ENCODE measurements at places on chromosomes 3 and 15.

DNA sequence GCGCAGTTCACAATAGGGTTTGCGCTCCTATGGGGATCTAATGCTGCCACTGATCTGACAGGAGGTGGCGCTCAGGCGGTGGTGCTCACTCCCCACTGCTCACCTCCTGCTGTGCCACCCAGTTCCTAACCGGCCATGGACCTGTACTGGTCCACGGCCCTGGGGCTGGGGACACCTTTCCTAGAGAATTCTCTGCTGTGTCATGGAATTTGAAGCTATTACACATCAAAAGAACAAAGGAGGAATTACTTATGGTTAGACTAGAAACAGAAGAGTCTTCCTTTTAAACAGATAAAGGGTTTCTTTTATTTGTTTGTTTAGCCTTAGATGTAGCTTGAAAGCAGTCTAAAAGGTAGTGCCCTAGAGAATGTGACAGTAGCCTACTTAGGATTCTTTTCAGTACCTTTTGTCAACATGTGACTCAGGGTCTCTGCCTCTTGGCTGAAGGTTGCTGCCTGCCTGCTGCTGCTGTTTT lies 50.3 kb downstream of the PAK2 start:
- DNase-seq: no peak

DNA sequence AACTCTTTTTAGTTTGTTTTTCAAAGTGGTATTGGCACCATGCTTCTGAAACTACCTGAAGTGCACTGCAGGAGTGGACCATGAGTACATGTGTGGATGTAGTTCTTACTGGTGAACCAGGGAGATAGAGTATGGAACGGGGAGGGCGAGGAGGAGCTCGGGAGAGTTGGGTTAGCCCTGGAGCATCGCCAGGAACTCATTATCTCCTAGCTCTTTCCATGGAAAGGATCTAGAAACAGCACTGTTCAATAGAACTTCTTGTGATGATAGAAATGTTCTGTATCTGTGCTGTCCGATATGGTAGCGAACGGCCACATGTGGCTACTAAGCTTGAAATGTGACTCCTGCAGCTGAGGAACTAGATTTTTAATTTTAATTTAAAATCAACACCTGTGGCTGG lies 47.3 kb downstream of the VGLL4 start:
- no peak for DNase-seq

GRCh38 chr3:89966877-89967665 lies 859.6 kb downstream of the EPHA3 start:
- DNase-seq: no peak

- DNase-seq: peak; percentile 54
Measured at GRCh38 chr3:139808201-139808600, 126.8 kb upstream of the CLSTN2 start.

DNA sequence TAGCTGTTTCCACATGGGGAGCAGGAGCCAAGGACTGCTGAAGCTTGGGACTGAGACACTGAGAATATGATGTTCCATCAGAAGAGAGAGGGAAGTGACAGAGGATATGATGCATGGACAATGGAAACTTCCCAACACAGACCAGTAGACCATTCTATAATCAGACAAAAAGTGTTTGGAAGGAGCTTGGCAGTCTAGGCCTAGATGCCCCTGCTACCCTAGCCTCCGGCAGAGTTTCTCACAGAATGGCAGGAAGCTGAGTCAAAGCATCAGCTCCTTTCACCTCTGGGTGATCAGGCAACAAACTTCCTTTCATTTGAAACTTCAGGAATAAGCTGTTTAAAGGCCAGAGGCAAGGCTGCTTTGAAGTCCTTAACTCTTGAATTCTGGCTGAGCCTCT lies 222.0 kb downstream of the NEK10 start:
- DNase-seq: no peak

GRCh38 chr15:43808435-43808950 lies 8.1 kb downstream of the HYPK start:
- DNase-seq: no peak

GRCh38 chr3:8769088-8769822 lies at the start of gene OXTR:
Gene OXTR, minus strand, starts transcription at chr3:8769613. Its CDS starts 1,426 bp downstream, at chr3:8768187.
- DNase-seq: no peak

DNA sequence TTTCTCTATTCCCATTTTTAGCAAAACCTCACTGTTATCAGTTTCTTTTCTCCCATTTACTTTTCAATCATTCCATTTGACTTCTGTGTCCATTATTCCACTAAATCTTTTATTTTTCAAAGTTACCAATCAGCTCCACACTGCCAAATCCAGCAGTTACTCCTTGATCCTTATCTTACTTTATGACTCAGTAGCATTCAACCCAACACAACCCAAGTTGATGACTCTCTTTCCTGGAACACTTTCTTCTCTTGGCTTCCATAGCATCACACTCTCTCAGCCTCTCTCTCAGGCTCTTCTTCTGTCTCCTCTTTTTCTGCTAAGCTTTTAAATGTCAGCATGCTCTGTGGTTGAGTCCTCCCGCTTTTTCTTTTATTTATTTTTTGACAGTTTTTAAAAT lies 36.3 kb downstream of the RASGRP1 start:
- peak; percentile 19 for DNase-seq

- no peak for DNase-seq
Measured at GRCh38 chr3:79843180-79843579, 75.4 kb upstream of the ROBO1 start.

- no peak for DNase-seq
Measured at GRCh38 chr3:171896316-171896715, 53.2 kb downstream of the TMEM212 start.

- DNase-seq: no peak
Measured at GRCh38 chr15:71448688-71449114, 333.4 kb downstream of the THSD4 start.

GRCh38 chr3:112676659-112677234 lies 35.8 kb upstream of the CCDC80 start:
- peak; percentile 89 for DNase-seq

DNA sequence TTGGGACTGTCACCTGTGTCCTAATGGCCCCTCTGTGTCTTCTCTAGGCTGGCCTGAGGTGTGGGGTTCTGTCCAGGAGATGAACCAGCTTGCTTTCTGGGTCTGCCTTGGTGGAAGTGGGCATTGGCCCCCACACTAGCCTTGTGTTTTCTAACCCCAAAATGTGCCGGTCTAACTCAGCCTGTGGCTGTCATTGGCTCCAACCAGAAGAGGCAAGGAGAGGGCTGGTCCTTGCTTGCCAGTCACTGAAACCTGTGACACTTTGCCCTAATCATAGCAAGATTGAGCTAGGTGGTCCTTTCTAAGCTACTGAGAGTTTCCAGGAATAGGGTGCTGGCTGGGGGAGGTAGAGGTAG lies 2.2 kb downstream of the C15orf39 start:
- DNase-seq: no peak

DNA sequence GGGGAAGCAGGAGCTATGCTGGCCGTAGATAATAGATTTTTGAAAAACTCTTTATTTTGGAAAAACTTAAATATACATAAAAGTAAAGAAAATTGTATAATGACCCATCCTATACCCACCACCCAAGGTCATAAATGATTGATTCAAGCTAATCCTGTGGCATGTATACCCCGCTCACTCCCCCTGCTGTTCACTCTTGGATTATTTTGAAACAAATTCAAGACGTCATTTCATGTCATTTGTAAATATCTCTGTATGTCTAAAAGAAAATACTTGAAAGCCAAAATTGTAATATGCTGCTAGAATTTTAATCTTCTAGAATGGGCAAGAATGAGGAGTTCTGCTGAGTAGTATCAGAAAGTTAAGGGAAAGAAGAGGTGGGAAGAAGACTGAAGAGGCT lies 241.7 kb downstream of the FEZF2 start:
- no peak for DNase-seq

GRCh38 chr3:119427669-119428068 lies 35.7 kb downstream of the TMEM39A start:
- DNase-seq: no peak

GRCh38 chr15:64912379-64913325 lies 950 bp downstream of the ANKDD1A start:
- no peak for DNase-seq

DNA sequence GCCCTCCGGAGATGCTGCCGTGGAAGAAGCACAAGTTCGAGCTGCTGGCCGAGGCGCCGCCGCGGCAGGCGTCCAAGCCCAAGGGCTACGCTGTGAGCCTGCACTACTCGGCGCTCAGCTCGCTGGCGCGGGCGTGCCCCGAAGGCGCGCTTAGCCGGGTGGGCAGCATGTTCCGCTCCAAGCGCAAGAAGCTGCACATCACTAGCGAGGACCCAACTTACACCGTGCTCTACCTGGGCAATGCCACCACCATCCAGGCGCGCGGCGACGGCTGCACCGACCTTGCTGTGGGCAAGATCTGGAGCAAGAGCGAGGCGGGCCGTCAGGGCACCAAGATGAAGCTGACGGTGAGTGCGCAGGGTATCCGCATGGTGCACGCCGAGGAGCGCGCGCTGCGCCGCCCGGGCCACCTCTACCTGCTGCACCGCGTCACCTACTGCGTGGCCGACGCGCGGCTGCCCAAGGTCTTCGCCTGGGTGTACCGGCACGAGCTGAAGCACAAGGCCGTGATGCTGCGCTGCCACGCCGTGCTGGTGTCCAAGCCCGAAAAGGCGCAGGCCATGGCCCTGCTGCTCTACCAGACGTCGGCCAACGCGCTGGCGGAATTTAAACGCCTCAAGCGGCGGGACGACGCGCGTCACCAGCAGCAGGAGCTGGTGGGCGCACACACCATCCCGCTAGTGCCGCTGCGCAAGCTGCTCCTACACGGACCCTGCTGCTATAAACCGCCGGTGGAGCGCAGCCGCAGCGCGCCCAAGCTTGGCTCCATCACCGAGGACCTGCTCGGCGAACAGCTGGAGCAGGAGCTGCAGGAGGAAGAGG lies 1.3 kb downstream of the FAM43A start:
- no peak for DNase-seq

GRCh38 chr15:78991476-78991875 lies 46.6 kb upstream of the CTSH start:
- DNase-seq: no peak

GRCh38 chr3:195142519-195142918 lies 128.4 kb downstream of the XXYLT1 start:
- DNase-seq: no peak

DNA sequence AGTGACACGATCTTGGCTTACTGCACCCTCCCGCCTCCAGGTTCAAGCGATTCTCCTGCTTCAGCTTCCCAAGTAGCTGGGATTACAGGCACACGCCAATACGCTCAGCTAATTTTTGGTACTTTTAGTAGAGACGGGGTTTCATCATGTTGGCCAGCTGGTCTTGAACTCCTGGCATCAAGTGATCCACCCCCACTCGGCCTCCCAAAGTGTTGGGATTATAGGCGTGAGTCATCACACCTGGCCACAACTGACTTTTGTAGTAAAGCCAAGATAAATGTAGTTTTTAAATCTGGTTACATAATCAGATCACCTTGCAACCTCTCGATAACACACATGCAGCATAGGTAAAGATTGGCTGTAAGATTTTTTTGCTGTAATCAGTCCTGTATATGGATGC lies 657.5 kb upstream of the DPPA4 start:
- no peak for DNase-seq

DNA sequence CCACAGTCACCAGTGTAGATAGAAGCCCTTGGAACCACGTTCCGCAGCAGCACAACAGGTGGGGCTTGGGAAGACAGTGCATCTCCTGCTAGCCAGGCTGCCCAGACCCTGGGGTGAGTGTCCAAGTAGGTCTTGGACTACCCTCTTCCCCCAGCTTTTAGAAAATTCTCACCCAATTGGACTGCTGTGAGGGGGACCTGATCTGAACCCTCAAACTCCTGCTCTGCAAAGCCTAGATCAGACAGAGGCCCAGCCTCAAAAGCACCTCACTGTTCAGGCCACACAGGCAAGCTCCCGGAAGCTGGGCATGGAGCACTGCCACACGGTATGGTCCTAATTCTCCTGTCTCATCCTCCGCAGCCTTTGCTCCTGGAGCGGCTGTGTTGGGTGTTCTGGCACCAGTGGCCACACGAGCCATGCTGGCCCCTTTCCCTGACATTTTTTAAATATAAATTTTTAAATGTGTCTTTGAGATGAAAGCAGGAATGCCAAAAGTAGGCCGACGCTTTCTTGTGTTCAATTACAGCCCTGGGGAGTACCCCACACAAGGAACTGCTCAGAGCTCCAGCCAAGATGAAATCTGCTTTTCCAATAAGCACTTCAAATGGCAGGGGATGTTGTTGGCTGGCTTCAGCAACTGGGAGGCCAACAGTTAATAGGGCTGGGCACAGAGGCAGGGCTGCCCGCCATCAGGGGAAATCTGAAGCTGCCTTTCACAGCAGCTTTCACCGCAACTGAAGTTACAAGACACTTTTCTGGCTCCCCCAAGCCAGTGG lies 40.9 kb downstream of the CPN2 start:
- no peak for DNase-seq

- no peak for DNase-seq
Measured at GRCh38 chr3:36455406-36455805, 75.1 kb downstream of the STAC start.

DNA sequence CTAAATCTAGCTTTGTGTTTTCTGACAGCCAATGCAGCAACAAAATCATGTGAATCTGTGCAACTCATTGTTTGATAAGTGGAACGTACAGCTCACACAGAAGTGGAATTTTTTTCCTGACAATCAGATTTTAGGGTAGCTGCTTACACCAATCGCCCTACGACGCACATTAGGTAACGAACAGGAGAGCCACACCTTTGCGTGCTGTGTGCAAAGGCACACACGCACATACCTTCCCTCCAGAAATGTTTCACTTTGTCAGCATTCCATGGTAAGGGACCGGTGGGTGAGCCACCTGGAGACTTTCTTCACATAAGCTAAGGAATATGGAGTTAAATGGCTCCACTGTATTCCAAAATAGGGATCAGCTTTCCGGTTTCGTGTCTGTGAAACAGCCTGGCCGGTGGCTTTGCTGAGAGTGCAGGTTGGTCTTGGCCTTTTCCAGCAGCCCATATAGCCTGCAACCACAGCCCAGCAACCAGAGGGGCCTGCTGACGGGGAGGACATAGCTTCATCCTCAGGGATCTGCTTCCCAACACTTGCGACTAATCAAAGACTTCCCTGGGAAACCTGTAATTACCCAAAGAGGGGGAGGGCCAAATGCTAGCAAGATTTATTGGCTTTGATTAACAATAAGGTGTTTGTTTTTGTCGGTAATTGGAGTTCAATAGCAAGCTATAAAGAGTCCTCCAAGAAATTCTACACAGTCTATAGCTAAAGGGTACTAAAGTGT lies 145.3 kb downstream of the ADAMTS17 start:
- DNase-seq: no peak

DNA sequence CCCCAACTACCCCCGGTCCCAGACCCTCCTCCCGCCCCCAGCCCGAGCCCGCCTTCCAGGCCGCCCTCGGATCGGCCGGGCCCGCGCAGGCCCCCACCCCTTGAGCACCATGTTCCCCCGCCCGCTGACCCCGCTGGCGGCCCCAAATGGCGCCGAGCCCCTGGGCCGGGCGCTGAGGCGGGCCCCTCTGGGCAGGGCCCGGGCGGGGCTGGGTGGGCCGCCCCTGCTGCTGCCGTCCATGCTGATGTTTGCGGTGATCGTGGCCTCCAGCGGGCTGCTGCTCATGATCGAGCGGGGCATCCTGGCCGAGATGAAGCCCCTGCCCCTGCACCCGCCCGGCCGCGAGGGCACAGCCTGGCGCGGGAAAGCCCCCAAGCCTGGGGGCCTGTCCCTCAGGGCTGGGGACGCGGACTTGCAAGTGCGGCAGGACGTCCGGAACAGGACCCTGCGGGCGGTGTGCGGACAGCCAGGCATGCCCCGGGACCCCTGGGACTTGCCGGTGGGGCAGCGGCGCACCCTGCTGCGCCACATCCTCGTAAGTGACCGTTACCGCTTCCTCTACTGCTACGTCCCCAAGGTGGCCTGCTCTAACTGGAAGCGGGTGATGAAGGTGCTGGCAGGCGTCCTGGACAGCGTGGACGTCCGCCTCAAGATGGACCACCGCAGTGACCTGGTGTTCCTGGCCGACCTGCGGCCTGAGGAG lies 472 bp downstream of the CHST14 start:
- DNase-seq: no peak
